Ammon's horn (tissue), 1 donor: ENCODE measurements at places on chromosomes 5 and 9.

- DNase-seq = no peak
Observed at GRCh38 chr5:98128846-98129245, 644.6 kb upstream of the RGMB start.

DNA sequence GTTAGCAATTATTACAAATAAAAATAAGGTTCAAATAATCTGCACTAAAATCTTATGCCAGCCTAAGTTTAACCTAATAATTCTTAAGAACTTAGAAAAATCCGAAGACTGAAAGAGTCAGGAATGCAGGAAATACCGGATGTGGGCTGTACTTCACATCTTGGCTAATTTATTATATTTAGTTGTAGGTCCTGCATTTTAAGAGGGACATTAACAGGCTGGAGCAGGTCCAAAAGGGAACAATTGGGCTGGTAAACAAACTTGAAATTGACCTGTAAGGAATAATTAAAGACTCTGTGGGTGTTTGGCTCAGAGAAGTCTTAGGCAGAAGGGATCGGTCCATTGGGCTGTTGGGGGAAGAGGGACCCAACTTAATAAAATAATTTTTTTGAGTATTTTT is 18.4 kb downstream of the GLRA1 start:
- no peak for DNase-seq

DNA sequence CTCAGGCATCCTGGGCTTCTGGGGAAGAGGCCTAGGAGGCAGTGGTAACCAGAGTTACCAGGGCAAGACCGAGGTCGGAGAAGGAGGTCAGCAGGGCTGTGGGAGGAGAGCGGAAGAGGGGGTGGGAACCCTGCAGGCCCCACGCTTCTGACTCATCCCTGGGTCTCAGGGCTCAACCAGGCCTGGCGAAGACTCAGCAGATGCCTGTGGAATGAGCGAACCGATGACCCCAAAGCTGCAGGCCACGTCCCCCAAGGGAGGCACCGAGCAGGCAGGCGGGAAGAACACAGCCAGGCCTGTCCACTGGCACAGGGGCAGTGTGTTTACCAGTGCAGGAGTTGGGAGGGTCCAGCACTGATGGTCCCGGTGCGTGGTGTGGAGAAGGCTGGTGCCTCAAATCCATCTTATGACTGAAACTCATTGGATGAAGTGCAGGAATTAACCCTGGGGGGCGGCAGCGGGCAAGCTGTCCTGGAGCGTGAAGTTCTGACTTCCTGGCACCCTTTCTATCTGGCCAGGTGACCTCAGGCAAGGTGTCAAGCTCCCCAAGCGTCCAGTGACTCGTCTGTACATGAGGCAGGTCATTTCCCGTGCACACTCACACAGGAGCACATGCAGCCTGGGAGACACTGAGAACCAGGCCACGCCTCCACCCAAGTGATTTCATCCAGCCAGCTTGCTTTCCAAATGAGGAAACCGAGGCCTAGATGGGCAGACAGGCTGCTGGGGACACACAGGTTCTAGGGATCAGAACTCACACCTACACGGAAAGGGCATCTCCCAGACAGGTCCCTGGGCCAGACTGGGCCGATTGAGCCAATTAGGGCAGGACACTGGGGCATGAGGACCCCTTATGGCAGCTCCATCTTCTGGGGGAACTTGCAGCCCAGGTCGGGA is 69.1 kb downstream of the ADAMTS2 start:
- no peak for DNase-seq

DNA sequence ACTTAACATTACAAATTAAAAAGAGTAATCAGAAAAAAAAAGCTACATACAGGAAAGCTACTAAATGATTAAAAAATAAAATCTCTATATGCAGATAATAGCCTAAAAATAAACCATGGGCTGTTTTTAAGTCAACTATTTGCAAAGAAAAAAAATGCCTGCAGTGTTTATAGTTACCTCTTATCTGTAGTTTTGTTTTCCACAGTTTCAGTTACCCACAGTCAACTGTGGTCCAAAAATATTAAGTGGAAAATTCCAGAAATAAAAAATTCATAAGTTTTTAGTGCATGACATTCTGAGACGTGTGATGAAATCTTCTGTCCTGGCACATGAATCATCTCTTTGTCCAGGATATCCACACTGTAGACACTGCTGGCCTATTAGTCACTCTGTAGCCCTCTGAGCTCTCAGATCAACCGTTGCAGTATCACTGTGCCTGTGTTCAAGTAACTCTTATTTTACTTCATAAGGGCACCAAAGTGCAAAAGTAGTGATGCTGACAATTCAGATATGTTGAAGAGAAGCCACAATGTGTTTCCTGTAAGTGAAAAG is 59.2 kb downstream of the PRELID2 start:
- no peak for DNase-seq

GRCh38 chr9:133714606-133715294 is 23.4 kb downstream of the SARDH start:
- no peak for DNase-seq

- no peak for DNase-seq
Observed at GRCh38 chr5:168110870-168111832, 180.3 kb upstream of the WWC1 start.

- no peak for DNase-seq
Observed at GRCh38 chr9:113462781-113463286, 693 bp upstream of the RGS3 start.

GRCh38 chr5:74257060-74257527 is 383.4 kb downstream of the ENC1 start:
- DNase-seq = no peak

DNA sequence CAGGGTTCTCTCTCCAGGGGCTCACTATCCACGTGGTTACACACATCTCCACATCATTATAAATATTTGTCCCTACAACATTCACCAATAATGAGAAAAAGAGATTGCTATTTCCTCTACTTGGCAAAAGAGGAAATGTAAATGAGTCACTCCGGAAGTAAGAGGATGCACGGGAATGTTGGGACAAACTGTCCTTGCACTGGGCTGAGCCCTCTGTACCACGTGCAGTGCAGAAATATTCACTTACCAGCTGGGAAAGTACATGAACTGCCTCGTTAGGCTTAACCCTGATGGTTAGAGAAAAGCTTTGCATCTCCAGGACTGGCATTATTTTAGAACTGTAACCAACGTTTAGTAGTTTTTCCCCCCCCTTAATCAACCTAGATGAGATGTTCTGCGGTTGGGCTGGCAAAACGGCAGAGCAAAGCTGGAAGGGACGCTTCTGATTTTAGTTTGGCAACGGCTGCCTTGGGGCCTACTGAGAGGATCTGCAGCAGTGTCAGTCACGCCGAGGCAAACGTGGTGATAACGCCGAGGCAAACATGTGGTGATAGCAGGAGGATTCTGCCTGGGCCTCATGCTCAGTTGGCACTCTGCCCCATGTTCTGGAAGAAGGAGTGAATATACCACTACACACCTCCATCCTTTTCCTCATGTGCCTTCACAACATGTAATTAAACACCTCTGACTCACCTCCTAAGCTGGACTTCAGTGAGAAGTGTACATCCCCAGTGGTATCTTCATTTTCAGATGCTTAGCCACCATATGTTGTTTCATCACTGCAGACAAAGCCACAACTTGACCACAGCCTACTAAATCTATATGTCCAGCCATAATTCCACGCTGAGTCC is 661.4 kb upstream of the KLF4 start:
- DNase-seq = no peak

GRCh38 chr9:447230-448025 is 232.8 kb downstream of the DOCK8 start:
- no peak for DNase-seq

GRCh38 chr5:5040712-5041111 is 99.4 kb upstream of the ADAMTS16 start:
- DNase-seq = no peak
